ENCODE measurements at places on chromosomes 7 and 10.

GRCh38 chr7:30757342-30757692, 5.4 kb downstream of the INMT start:
- no peak for DNase-seq

DNA sequence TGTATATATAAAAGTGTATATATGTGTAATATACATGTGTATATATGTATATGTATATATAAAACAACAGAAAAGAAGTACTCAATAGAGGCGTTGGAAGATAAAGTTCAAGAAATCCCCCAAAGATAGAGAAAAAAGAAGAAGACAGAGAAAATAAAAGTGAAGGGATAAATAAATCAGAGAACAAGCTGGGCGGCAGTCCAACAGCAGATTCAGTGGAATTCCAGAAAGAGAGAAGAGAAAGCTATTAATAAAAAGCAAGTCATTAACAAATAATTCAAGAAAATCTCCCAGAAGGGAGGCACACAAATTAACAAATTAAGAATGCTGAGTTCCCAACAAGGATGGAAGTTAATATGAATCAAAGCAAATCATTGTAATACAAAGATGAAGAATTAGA, 59.3 kb upstream of the RNF148 start:
- DNase-seq: no peak

DNA sequence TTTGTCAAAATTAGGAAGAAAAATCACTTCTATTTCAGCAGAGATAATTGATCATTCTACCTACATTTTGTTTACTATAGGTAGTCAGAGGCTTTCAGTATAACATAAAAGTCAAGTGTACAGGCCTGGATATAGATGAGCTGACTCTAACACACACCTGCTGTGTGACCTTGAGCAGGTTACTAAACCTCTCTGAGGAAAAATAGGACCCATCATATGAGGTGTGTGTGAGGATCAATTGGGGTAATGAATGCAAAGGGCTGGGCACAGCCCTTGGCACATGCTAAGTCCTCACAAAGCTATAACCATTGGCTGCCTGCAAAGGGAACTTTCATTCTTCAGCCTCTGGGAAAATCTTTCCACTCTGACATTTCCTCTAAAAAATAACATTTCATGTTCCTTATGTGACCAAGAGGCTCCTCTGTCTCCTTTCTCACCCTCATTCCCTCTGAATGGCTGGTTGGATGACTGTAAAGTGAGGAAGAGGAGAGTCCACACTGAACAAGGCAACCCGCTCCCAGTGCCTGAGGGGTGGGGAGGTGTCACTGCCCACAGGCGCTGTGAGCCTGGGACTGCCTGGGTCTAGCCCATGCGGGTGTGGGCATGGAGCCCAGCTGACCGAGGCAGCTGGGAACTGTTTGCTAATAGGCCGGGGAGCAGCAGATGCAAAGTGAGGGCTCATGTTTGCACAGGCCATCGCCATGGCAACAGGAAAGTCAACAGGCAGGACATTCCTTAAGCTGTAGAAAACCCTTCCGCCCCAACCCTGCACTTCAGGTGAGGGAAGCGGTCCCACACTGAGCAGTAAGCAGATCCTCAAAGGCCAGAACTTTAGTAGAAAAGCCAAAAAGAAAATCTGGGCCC, 36.8 kb downstream of the MYOF start:
- no peak for DNase-seq

GRCh38 chr10:86170255-86171108, 196.1 kb downstream of the GRID1 start:
- no peak for DNase-seq

GRCh38 chr7:16416289-16417282, 4.8 kb downstream of the CRPPA start:
- DNase-seq: no peak

DNA sequence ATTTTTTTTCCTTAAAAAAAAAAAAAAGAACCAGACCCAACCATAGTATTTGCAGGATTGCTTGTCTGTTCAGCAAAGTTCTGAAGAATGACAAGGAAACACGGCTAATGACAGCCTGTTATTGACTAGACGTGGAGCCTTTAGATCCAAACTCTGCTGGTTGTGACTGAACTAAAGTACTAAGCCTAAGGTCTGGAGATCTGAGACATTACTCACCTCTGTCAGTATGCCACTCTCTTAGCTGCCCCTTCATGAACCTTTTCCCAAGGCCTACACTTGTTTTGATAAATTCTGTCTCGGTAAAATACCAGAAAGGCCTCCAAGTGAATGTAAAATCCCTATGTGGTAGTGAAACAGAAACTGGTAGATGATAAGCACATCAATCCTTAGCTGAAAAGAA, 101.0 kb downstream of the CABCOCO1 start:
- DNase-seq: no peak

GRCh38 chr10:23610626-23611307, 171.9 kb downstream of the OTUD1 start:
- no peak for DNase-seq

DNA sequence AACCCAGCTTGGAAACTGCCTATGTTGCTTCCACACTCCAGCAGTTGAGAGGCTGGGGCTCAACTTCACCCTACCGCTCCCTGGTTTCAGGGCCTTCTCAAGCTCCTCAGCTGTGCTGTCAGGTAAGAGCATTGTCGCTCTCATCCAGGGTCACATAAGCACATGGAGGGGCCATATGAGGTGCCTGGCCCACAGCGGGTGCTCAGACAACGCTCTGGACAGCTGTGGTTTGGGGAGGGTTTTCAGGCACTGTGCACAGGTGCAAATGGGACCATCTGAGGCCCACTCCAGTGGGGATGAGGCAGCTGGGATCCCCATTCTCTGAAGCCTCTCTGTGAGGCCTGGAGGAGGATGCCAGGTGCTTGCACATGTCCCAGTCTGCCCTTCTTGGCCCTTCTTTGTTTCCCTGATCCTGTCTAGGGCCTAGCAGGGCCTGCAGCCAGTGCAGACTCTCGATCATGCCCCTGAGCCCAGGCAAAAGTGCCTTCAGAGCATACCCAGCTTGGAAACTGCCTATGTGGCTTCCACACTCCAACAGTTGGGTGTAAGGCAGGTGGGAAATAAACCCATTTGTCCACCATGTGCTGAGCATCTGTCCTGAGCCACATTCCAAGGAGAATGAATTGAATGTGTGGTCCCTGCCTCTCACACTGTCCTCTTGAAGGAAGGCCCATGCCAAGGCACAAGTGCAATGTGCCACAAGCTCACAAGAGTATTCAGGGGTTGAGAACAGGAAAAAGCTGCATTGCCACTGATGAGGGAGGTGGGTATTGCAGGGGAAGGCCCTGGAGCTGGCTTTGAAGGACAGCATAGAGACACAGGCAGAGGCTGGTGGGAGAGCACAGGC, 40.3 kb downstream of the VSTM4 start:
- DNase-seq: no peak

DNA sequence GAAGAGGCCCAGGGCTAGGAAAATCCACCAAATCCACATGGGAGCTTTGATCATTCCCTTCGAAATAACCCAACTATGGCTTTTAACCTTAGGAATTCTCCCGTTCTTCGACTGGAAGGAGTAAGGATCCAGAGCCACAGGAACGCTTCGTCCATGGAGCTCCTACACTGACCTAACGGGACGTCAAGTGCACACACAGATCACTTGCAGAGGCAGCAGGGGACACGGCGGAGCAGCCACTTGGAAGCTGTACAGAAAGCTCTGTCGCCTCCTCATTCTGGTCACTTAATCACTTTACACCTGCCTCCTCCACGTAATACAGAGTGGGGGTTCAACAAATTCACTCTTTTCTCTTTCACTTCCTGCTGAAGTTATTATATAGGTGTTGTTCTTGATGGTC, 43.9 kb downstream of the RSU1 start:
- DNase-seq: no peak

DNA sequence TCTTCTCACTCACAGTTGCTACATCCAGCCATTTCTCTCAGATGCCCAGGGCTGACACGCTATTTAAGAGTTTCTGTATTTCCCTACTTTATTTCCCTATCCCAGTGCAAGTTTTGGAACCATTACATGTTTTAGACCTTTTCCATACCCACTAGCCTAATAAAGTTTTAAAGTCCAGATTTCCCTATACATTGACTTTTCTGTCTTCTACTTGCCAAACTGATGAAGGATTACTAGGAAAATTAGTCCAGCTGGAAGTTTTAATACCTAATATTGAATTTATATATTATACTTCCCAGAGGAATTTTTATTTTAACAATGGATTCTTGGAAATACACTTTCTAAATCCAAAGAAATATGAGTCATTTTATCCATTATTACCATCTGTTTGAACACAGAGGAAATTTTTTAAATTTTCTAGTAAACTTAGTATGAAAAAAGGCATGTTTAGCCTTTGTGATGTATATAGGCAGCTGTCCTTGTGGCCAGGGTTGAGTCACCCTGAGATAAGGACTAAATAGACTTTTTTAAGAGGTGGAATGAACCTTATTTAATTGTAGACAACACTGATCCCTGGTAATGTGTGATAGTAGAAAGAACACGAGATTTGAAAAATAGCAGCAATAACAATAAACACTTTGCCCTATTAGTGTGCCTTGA, 205.0 kb downstream of the TFEC start:
- DNase-seq: no peak

GRCh38 chr7:155799514-155799913, 12.7 kb downstream of the SHH start:
- DNase-seq: no peak

DNA sequence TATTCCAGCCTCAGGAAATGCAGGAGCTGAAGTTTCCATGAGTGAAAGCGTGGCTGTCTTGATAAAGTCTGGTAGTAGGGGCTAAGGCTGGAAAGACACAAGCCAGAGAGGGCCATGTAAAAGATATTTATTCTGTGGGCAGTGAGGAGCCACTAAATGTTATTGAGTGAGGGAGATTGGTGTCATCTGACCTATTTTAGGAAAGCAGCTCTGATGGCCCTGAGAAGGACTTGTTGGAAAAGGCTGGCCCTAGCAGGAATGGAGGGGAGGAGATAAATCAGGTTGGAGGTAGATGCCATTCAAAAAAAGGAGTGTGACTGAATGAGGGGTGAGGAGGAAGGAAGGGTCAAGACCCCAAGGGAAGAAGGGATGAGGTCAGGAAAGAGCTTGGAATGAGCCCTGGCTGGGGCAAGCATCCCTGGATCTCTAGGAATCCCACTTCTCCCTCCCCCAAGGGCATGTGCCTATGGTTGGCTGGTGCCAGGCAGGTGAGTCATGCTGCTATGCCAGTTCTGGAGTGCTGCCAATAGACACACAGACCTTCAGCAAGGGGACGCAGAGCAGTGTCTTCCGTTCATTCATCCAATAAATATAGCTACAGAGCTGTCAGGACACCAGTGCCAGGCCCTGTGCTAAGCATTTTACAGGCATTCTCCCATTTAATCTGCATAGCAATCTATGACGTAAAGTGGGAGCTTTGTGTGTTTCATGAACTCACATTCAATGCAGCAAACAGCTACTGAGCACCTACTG, 2.0 kb downstream of the ANKRD2 start:
- DNase-seq: no peak

DNA sequence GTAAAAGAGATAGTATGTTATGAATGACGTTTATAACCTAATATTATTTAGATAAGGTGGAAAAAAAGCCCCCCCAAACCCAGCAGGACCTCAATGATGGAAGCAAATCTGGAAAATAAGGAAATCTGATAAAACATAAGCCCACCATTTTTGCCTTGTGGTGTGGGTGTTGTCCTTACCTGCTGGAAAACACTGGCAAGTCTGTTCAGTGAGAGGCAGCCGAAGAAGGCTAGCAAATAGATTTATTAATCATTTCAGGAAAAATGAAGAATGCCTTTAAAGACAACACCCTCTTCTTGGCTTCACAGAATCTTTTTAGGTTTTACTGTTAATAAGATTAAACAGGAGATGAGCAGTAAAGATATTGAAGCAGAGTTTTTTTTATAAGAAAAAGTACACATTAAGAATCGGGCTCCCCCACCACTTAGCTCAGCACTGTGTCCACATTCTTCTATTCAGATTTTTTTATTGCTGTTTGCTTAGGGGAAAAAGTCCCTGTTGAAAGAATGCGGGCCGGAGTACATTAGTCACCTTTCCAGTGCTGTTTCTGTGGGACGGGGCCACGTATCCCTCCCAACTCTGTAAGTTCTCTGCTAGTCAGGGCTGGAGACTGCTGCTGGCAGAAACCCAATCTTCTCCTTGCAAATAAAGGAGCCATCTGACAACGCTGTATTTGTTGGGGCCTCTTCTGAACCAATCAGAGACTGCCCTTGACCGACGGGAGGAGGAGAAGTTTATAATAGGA, 104.1 kb downstream of the EVX1 start:
- DNase-seq: no peak

DNA sequence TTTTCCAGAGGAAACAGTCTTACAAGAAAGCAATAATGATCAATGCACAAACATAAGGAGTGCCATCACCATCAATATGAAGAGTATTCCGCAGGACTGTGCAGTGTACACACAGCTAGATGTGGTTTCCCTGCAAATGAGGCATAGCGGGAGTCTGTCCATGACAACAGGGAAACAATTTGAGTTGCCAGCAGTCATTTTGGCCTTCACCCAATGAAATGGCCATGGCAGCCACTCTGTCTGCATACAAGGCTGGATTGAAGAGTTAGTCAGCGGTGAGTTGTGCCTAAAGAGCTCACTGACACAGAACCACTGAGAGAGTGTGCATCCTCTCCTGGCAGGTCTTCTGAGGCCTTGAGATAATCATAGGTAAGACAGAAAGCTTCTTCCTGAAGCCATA, 303.3 kb downstream of the IPMK start:
- no peak for DNase-seq

DNA sequence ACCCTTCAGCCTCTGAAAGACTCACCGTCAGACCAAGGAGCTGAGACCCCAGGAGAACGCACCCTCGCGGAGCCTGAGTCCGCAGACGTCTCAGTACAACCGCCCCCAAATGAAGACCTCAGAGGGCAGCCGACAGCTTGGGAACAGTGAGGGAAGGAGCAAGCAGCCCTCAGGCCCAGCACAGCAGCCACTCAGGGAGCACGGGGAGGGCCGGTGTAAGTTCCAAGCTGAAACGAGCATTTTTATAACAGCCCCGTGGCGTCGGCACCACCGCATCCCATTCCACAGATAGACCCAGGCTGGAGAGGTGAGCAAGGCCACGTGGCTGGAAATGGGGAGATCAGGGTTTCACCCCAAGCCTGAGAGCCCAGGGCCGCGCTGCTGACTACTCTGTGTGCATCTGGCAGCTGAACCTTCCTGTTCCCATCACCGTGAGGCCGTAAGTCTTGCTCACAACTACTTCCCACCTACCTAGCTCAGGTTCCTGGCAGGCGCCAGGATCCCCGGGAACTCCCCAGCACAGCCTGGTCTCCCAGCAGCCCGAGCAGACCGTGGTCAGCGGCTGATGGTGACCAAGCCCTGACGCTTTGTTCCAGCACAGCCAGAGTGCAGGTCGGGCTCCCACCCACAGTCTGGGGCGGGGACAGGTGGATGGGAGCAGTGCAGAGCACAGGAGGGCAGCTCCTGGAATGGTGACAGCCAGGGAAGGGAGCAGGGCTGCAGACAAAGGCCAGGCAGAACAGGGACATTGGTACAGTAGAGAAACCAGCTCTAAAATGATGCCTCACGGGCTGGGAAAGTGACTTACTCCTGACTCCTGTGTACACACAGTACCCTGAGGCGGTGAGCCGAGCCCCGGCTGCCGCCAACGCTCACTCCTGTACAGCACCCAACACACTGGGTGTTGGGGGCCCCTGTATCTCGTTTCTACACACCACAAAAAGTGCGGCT, 6.1 kb upstream of the NOM1 start:
- no peak for DNase-seq

Measured in GM06990 (cell line).